ENCODE measurements at places on chromosomes 13 and 19.

GRCh38 chr13:24173795-24174194 lies 13.3 kb downstream of the SPATA13 start:
- DNase-seq, result no peak

DNA sequence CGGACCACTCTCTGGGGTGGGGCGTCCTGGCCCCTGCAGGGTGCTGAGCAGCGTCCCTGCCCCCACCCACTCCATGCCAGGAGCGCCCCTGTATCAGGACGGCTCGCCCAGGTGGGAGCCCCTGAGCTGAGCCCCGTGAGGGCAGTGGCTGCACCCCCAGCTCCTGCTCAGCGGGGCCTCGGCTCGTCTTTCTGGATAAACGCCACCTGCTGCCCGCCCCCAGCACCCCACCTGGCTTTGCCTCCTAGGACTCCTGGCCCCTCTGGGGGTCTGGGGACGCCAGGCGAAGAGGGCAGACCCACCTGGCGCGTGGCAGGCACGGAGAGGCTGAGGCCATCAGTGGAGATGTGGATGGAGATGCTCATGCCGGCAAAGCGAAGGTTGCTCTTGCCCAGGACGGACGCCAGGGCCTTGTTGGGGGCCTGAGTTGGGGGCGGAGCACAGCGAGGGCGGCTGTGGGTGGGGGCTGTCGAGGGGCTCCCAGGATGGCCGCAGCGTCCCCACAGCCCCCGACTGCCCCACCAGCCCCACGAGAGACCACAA lies 22.3 kb downstream of the SHC2 start:
- DNase-seq, result no peak

GRCh38 chr19:459724-460511 lies 915 bp downstream of the SHC2 start:
- no peak for DNase-seq

DNA sequence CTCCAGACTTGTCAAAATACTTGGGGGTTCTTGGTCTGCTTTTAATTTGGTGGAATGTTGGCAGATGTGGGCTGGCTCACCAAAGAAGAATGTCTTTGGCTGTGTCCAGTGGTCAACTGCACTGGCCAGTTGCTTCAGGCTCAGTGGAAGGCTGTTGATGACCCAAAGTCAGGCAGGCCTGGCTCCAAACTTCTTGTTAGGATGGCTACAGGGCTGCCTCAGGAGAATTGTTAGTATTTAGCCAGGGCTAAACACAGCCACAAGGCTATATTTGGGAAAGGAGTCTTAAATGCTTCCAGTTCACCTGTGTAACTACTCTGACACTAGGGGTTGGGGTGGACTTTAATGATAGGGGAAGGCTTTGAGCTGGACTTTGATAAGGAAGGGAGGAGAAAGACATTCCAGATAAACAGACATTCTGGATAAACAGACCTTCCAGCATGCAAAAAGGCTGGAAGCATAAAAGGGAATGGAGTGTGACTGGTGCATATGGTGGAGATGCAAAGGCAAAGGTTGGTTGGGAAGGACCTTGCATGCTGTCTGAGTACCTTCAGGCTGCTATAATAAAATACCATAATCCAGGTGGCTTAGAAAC lies 116.8 kb downstream of the FOXO1 start:
- no peak for DNase-seq

GRCh38 chr13:34897220-34897619 lies 44.9 kb upstream of the NBEA start:
- DNase-seq, result no peak

- no peak for DNase-seq
Observed at GRCh38 chr19:10450191-10450852, 30.0 kb downstream of the PDE4A start.

- no peak for DNase-seq
Observed at GRCh38 chr13:25153736-25154135, 18.4 kb downstream of the AMER2 start.

DNA sequence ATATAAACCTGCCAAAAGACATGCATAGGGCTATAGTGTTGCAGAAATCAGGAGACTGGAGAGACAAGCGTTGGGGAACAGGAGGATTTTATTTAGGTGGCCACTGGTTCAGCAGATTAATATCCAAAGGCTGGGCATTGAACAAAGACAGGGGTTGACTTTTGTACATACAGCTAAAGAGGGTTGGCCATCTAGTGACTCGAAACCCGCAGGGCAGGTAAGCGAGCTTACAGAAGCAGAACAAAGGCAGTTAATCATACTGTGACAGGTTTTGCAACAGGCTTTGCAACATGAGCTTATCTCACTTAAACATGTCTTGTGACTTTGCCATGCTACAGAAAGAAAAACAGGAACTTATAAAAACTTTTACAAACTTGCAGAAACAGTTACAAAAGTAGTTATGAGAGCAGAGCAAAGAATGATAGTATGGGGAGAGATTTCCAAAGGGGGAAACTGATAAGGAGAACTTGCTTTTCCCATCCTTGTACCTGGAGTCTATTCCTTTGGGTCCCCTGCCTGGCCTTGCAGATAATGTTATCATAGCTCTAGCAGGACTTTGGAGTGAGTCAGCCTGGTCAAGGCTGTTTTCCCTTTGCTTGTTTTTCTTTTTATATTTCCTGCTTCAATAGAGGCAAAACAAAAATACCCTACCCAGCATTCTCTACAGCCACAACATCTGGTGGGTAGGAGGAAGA lies 234.2 kb downstream of the PCDH17 start:
- no peak for DNase-seq

DNA sequence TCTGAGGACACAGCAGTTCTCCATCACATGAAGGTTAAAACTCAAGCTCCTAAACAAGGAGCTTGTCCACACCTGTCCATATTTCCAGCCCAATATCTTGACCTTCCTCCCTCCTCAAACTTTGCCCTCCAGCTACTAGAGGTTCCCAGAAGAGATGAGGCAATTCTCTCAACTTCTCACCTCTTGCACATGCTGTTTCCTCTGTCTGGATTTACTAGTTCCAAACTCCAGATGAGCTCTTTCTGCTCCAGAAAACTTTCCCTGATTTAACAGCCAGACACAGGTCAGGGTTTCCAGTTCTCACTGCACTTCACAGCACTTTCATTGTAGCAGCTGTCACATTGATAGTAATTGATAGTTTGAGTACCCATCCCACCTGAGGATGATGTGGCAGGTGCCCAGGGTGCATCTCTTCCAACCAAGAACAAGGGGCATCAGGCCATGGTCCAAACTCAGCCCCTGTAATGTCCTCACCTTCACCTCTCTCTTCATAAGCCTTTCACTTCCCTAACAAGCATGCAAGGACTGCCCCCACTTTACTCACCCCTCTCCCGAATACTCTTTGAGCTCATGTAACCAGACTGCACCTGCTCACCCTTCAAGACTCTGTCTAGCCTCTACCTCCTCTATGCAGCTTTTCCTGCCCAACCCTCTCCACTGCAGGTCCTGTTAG lies 3.0 kb upstream of the WDFY2 start:
- DNase-seq, result no peak
